Stimulated activated CD4-positive, alpha-beta T cell treated with anti-CD3 and anti-CD28 coated beads, TNF-alpha, amount 100 ng/mL, for 1 hour (primary cell): ENCODE measurements at places on chromosomes 7 and 10.

DNA sequence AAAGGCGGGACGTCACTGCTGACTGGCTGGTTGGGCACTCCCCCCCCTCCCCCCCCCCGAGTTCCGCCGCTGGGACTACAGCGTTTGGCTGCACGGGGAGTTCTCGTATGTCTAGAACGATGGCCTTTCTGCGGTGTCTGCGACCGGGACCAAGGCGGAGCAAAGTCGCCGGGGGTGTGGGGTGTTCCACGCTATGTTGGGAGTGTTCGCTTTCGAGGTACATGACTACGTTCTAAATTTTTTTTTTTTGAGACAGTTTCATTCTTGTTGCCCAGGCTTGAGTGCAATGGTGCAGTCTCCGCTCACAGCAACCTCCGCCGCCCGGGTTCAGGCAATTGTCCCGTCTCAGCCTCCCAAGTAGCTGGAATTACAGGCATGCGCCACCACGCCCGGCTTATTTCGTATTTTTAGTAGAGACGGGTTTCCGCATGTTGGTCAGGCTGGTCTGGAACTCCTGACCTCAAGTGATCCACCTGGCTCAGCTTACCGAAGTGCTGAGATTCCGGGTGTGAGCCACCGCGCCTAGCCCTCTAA lies 573 bp upstream of the IDI1 start:
- no peak for DNase-seq

DNA sequence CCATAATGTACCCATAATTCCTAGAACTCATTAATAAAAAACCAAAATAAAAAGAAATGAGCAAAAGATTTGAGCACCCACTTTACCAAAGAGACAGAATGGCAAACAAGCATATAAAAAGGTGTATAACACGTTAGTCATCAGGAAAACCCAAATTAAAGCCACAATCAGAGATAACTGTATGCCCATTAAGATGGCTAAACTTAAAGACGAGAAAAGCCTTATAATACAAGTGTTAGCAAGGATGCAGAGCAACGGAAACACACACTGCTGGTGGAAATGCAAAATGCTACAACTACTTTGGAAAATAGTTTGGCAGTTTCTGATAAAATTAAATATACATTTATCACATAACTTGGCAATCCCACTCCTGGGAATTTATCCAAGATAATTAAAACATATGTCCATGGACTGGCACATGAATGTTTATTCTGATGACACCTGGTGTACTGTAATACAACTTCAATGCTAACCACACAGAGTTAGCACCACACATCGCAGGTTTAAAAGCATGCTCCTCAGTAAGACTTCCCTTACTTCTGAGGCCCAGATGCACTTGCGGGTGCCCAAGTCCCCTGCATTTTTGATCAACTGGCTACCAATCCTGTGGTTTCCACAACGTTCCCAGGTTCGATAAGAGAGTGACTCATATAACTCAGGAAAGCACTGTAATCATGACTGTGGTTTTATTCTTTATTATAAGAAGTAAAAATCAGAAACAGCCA lies 158.6 kb downstream of the SNX13 start:
- no peak for DNase-seq

DNA sequence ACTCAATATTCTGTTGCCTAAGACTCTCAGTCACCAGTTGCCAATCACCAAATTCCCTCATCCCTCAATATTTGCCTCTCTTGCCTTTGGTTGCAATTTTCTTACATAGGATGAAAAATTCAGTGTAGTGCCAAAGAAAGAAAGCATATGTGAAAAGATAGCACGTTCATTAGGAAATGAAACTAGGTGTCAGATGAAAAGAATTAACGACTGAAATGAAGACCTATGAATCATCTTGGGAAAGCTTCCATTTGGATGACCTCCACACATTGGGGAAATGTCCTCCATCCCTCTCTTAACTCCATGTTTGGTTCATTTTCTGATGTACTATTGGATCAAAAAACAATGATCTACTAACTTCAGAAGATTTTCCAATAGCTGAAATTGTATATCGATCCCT lies 145.1 kb upstream of the MEOX2 start:
- no peak for DNase-seq

GRCh38 chr7:80540836-80541235 lies 29.0 kb upstream of the GNAT3 start:
- no peak for DNase-seq

- DNase-seq: no peak
Measured at GRCh38 chr10:33067917-33068316, 109.9 kb upstream of the ITGB1 start.

- DNase-seq: no peak
Measured at GRCh38 chr10:117535298-117536071, 7.1 kb upstream of the EMX2 start.

GRCh38 chr10:109892117-109892516 lies 31.2 kb downstream of the XPNPEP1 start:
- no peak for DNase-seq

DNA sequence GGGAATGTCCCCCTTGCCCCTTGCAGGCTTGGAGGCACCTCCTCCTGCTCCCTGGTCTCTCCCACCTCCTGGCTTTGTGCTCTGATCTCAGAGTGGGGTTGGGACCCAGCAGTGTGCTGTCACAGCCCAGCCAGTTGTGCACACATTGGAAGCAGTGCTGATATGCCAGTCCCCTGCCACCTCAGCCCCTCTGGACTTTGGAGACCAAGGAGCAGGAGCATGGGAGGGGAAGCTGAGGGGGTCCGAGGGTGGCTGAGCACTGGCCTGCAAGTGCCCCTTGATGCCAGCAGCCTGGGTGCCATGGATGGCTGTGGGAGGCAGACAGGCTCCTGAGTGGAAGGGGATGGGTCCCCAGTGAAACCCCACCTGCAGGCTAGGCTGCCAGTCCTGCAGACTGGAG lies 235.4 kb downstream of the ZNF716 start:
- DNase-seq: no peak

DNA sequence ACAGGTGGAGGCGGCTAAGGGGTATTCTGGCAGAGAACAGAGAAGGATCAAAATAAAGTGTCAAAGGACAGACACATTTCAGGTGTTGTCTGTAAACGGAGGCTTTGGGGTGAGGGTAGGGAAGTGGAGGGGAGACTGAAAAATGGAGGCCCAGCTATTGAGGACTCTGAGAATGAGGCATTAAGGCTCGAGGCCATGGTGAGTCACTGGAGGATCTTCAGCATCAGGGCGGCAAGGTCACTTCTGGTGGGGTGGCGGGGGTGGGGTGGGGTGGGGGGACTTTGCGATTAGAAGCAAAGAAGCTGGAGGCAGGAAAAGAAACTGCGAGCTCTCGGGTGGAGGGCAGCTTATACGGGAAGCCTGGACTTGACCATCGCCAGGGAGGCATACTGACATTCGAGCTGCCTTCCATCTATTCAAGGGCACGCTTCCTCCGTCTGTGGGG lies 58.4 kb upstream of the PCGF5 start:
- DNase-seq: no peak

DNA sequence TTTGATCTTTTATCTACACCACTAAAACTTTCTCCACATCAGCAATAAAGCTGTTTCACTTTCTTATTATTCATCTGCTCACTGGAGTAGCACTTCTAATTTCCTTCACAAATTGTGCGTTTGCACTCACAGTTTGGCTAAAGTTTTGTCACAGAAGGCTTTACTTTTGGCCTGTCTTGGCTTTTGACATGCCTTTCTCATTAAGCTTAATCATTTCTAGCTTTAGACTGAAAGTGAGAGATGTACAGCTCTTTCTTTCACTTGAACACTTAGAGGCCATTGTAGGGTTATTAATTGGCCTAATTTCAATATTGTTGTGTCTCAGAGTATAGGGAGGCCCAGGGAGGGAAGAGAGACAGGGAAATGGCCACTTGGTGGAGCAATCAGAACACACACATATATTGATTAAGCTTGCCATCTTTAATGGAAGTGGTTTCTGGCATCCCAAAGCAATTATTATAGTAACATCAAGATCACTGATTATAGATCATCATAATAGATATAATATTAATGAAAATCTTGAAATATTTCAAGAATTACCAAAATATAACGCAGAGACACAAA lies 512.5 kb downstream of the ETV1 start:
- no peak for DNase-seq

- DNase-seq: no peak
Measured at GRCh38 chr10:115857856-115858255, 415.1 kb downstream of the GFRA1 start.

- DNase-seq: no peak
Measured at GRCh38 chr10:29957236-29957635, 102.2 kb downstream of the JCAD start.

DNA sequence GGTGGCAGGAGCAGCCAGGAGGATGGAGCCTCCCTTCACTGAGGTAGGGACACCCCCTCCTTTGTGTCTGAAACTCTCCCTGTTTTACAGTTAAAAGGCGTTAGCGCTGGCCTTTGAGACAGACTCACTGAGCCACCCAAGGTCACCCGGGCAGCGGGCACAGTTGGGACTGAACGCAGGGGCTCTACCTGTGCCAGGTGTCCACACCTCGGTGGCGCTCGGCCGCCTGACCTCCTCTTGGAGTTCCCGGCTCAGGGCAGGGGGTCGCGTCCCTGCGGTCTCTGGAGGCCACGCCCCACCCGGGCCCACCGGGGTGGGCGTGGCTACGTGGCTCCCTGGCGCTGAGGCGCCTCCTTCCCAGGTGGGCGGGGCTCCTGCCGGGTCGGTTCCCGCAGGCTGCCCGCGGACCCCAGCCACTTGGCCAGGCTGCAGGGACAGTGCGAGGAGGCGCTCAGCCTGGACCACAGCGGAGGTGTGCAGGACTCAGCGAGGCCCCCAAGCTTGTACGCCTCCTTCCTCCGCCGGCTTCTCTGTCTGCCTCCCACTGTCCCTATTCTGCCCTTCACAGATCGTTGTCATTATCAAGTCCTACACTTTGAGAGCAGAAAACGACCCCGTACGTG lies 39.9 kb upstream of the LEP start:
- DNase-seq: no peak

GRCh38 chr7:151736403-151736909 lies 140.5 kb downstream of the PRKAG2 start:
- no peak for DNase-seq

DNA sequence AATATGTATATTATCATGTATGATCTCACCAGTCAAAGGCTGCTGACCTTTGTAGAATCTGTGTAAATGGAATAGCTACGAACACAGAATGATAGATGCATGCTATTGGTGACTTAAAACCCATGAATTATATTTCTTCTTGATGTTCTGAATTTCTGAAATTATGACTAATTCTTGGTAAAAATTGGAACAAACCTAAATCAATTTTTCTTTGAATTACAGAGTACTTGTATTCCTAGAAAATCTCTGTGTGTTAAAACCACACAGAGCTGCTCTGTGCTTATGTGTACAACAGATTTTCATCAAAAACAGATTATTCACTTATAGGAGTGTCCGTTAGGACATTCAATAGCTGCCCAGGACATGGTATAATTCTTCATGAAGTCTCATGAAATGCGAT lies 108.3 kb upstream of the MDFIC start:
- no peak for DNase-seq

- no peak for DNase-seq
Measured at GRCh38 chr7:458511-459245, 61.0 kb downstream of the PDGFA start.

DNA sequence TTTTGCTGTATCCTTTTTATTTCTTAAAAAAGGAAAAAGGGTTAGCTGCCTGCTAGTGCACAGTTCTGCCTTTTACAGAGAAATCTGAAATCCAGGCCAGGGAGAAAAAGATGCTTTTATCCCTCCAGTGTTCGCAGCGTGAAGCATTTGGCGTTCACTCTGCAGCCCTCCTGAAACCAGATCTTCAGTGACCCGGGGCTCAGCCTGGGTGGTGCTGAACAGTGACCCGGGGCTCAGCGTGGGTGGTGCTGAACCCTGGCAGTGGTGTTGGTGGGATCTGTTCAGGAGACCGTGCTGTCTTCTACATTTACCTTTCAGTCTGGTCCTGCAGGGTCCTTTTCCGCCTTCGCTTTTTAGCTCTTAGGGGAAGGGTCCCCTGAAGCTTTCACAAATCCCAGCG lies 164.7 kb upstream of the KLF6 start:
- no peak for DNase-seq

DNA sequence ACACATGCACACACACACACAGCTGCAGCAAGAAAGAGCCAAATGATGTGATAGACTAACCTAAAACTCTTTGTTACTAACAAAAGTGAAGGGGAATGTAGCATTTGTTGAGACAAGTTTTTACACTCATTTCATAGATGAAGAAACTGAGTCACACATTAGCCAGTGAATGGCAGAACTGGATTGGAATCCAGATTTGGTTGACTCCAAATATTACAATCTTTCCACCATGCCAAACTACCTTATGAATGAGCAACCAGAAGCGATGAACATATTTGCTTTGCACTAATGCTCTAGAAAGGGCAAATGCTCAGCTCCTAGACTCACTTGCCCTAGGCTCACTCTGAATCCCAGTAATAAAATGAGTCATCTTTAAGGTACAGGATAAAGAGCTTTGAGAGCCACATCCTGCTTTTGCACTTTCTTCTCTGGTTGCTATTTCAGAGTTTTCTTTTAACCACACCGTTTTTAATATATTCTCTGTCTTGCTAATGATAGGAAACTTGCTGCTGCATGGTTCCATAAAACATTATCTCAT lies 111.9 kb downstream of the GPAM start:
- DNase-seq: no peak

GRCh38 chr10:29830531-29831512 lies 196.1 kb upstream of the SVIL start:
- no peak for DNase-seq

DNA sequence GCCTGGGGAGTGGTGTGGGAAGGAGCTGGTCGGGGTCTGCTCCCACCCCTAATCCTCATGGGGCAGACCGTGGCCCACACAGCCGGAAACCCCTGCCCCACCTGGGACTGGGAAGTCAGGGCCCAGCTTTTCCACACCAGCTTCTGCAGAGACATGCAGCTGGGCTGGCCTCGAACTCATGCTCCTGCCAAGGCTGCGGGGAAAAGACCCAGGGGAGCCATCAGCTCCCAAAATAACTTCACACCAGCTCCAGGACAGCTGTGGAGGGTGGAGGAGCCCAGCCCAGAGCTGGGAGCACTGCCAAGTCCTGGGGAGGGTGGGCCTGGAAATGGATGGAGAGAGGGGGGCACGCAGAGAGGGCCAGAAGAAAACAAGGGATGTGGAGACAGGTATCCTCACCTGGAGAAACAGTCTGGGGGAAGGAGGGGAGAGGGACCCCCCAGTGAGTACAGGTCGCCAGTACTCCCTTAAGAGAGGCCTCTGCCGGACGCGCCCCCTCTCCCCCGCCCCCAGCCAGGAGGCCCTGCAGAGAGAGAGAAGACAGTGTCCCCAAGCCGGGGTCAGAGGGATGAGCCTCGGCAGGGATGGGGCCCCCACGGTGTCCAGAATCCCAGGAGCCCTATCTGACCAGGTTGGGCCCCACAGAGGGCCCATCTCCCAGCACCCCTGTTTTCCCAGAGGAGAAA lies 11.5 kb upstream of the GRIFIN start:
- DNase-seq: no peak

GRCh38 chr7:149285603-149286002 lies 23.6 kb downstream of the ZNF783 start:
- DNase-seq: no peak

GRCh38 chr7:127914693-127915092 lies 116.5 kb downstream of the LRRC4 start:
- no peak for DNase-seq

DNA sequence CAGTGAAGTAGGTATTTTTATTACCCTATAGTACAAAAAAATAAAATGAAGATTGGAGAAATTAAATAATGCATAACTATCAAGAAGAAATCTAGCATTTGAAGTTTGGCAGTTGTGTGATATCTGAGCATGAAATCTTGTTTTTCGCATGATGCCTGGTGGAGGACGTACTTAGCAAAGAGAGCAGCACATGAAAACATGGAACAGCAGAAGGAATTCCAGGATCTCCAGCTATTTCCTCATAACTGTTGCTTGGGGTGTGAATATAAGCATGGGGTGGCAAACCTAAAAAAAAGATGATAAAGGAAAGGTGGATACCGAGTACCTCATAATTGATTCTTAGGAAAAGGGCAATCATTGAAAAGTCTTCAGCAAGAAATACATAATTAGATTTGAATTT lies 174.3 kb upstream of the FAM3C start:
- DNase-seq: no peak
